ENCODE measurements at places on chromosomes 11 and 22. TPM values are rescaled to one million over a fixed set of nuclear protein-coding genes. Genes with fewer than 3 reads are reported as not detected.

The SEPTIN3 gene
- 0.30 TPM for total RNA-seq

The EML3 gene
- 24.5 TPM for total RNA-seq

The OR4D5 gene
- not detected for total RNA-seq

The SYNGR1 gene
- total RNA-seq = 4.7 TPM

The MICAL2 gene
- total RNA-seq = 246 TPM

The PCNX3 gene
- total RNA-seq = 35.6 TPM

The SAA1 gene
- total RNA-seq = not detected

The OR4D11 gene
- total RNA-seq = not detected

The RCOR2 gene
- 4.0 TPM for total RNA-seq

The OR5A1 gene
- not detected for total RNA-seq

The RAB39A gene
- not detected for total RNA-seq

The PRR5L gene
- 23.2 TPM for total RNA-seq

The INSC gene
- total RNA-seq = not detected

The CTSW gene
- not detected for total RNA-seq

The TYMP gene
- total RNA-seq = 17.9 TPM

The GVQW3 gene
- total RNA-seq = 1.8 TPM

The COMT gene
- total RNA-seq = 252 TPM

The ARRB1 gene
- 5.8 TPM for total RNA-seq

The FAR1 gene
- 50.5 TPM for total RNA-seq

The XNDC1N gene
- total RNA-seq = 8.9 TPM

The ISX gene
- not detected for total RNA-seq

The MLC1 gene
- total RNA-seq = 0.18 TPM

The CD6 gene
- total RNA-seq = not detected

The OR5P2 gene
- total RNA-seq = not detected

The PIH1D2 gene
- 1.2 TPM for total RNA-seq

The SCGB1C1 gene
- not detected for total RNA-seq

The TH gene
- not detected for total RNA-seq

The MYO18B gene
- 3.6 TPM for total RNA-seq

The GRAP2 gene
- total RNA-seq = not detected

The TRIM6 gene
- total RNA-seq = 8.7 TPM

The NRGN gene
- total RNA-seq = 0.28 TPM

The CADM1 gene
- 8.4 TPM for total RNA-seq

The POU2AF2 gene
- total RNA-seq = not detected
